ENCODE measurements at places on chromosomes 2 and 18.

DNA sequence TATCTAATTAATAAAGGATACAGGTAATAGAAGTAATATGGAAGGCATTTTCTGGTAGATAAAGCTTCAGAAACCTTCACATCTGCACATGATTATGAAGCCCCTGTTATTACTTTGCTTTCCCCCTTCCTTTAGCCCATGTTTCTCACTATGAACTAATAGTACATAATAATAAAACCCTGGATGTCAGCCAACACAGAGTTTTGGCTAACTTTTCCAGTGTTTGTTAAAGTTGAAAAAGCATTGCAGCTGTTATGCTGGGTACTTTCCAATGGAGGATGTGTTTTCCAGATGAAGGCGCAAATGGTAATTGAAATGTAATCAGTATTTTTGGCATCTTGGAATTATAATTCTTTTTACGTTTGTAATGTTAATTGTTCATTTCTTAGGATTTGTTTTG lies 43.5 kb downstream of the SPTBN1 start:
- no peak for DNase-seq

DNA sequence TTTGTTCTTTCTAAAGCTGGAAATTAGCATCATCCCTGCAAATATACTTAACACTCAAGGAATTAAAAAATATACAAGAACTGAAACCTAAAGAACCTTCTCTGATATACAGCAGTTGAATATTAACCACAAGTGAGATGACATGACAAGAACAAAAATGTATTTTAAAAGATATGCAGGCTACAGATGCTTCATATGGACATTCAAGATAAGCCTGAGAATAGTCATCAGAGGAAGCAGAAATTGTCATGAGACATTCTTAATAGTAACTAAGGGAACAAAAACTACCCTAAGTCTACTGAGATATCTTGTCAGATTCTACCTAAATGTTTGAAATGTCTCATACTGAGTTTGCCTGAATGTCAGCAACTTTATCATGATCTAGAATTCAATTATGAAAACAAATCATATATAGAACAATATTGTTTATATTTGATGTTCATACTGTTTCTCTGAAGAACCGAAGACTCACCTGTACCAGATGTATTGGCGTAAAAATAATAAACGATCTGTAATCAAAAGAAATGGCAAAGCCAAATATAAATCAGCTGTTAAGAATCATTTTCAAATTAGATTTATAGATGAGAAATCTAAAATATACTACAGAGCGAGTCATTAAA lies 4.7 kb downstream of the NBAS start:
- DNase-seq = no peak

DNA sequence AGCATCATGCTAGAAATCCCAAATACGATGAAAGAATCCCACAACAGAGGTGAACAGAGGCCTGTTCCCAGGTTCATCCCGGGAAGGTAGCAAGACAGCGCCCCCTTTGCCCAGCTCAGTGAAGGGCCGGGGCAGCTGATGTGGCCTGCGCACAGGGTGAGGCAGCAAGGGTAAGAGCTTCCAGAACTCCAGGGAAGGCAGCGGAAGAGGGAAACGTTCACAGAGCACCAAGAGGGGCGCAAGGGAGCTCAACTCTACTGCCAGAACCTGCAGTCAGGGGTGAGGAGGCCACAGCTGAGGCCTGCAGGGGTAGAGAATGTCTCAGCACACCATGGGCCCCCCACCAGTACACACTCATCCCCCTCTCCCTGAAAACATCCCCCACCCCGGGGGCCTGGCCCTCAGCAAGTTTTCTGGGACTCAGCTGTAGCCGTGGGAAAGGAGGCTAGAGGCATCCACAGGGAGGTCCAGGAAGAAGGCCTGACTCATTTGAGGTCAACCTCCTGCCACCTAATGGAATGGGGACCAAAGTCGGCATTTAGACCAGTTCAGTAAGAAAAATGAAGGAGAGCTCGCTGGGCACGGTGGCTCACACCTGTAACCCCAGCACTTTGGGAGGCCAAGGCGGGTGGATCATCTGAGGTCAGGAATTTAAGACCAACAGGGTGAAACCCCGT lies 95.6 kb upstream of the ASAP2 start:
- DNase-seq = no peak

GRCh38 chr18:35662293-35663062 lies 80.9 kb downstream of the GALNT1 start:
- DNase-seq = no peak
